ENCODE measurements at places on chromosomes 5 and 9. TPM values are rescaled to one million over a fixed set of nuclear protein-coding genes. Genes with fewer than 3 reads are reported as not detected.

GRCh38 chr5:98454904-98455303 lies 318.6 kb upstream of the RGMB start:
- DNase-seq, result peak; percentile 96

- DNase-seq, result no peak
Measured at GRCh38 chr5:97097326-97098230, 44.8 kb downstream of the LIX1 start.

- DNase-seq, result no peak
Measured at GRCh38 chr5:133314086-133314485, 262.3 kb downstream of the HSPA4 start.

The SLIT3 gene
- 7.2 TPM for total RNA-seq

- no peak for DNase-seq
Measured at GRCh38 chr5:69494452-69494851, 1.9 kb downstream of the OCLN start.

DNA sequence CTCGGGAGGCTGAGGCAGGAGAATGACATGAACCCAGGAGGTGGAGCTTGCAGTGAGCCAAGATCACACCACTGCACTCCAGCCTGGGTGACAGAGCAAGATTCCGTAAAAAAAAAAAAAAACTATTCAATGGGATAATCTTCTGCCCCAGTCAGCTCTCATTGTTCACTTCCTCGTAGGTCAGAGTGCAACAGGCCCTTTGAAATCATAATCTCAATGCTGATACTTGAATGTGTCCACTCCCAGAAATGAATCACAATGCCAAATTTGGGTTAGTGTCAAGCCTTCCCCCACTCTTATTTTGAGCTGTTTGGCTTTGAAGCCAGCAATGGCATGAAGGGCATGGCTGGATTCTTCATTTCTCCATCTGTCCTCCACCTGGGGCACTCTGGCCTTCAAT lies 610.3 kb upstream of the KLF4 start:
- DNase-seq, result no peak

The P4HA2 gene
- total RNA-seq, result 200 TPM

- DNase-seq, result no peak
Measured at GRCh38 chr9:97382099-97382718, 29.7 kb upstream of the TDRD7 start.

GRCh38 chr5:141303756-141304155 lies at the start of gene SLC25A2:
SLC25A2 (minus strand) TSS chr5:141304049; CDS start chr5:141303865, 184 bp downstream.
- no peak for DNase-seq

DNA sequence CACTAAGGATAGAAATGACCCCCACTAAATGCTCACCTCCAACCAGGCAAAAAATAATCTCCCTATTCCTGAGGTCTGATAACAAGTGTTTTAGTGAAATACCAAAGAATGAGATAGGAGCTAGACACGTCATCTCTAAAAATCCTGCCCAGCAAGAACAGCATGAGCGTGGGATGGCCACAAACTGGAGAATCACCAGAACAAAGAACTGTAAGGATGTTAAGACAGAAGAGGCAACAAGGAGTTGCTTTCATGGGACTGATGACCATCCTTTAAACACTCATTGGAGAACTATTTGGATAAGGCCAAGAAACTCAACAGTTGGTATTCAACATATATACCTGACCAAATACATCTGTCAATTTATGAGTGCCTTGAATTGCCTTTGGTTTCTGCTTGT lies 113.7 kb downstream of the RASEF start:
- DNase-seq, result no peak

The CLIC3 gene
- total RNA-seq, result 9.7 TPM

The GPR21 gene
- not detected for total RNA-seq

The ZNF462 gene
- 12.6 TPM for total RNA-seq

- DNase-seq, result no peak
Measured at GRCh38 chr5:14922456-14922855, 50.9 kb upstream of the ANKH start.

DNA sequence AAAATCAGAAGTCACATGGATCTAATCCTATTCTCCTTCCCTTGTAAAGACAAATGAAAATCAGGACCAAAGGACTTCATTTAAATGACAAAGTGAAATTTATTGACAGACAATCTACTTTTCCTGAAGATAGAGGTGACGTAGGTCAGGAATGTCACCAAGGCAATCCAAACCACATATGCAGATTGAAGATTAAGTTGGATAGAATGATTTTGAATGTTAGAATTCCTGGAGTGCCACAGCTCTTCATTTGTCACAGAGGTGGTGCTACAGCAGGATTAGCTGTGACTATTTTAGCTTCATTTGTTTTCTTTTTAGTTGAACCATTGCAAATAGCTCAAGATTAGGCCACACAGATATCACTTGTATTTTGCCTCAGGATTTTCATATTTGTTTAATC lies 736.0 kb upstream of the ARRDC3 start:
- DNase-seq, result no peak

- no peak for DNase-seq
Measured at GRCh38 chr5:141615991-141616720, 2.6 kb downstream of the DIAPH1 start.

DNA sequence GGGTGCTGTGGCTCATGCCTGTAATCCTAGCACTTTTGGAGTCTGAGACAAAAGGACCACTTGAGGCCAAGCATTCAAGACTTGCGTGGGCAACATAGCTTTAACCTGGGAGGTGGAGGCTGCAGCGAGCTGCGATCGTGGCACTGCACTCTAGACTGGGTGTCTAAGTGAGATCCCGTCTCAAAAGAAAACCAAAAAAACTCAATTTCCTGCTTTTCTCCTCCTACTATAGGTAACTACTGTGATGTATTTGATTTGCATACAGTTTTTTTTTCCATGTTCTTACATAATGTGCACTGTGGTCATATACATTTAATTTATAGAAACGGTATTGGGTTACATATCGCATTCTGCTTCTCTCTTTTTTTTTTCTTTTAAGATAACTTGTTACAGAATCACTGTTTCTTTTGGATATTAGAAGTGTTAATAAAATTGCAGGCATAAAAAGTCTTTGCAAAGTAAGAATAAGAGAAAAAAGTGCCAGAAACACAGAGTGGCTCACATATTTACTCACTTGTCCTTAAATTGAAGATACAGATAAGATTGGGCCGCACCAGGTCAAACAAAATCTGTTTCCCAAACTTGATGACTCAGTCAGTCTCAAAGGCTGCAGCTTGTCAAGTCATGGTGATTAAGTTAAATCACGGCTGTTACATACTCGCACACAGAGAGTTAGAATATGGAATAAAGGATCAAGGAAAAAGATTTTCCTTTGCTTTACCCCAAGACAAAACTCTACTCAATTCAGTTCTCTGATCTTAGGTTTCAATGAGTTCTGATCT lies 2.0 kb upstream of the PTGR1 start:
- DNase-seq, result peak; percentile 55

DNA sequence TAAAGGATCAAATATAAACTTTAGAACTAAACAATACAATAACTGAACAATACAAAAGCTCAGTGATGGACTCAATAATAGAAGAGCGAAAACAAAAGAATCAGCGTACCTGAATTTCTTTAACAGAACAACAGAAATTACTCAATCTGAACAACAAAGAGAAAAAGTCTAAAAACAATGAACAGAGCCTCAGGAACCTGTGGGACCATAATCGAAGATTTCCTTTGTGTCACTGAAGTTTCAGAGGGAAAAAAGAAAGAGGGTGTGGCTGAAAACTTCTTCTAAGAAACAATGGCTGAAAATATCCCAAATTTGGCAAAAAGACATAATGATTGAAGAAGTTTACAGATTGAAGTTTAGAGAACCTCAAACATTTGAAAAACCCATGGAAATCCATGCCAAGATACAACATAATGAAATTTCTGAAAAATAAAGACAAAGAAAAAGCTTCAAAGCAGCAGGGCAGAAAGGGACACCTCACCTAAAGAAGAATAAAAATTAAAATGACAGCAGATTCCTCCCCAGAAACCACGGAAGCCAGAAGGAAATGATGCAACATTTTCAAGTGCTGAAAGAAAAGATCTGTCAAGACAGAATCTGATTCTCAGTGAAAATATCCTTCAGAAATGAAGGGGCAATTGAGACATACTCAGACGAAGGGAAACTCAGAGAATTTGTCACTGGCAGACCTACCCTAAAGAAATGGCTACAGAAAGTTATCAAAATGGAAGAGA lies 288.8 kb downstream of the ARL15 start:
- DNase-seq, result no peak

The NDST1 gene
- 193 TPM for total RNA-seq

DNA sequence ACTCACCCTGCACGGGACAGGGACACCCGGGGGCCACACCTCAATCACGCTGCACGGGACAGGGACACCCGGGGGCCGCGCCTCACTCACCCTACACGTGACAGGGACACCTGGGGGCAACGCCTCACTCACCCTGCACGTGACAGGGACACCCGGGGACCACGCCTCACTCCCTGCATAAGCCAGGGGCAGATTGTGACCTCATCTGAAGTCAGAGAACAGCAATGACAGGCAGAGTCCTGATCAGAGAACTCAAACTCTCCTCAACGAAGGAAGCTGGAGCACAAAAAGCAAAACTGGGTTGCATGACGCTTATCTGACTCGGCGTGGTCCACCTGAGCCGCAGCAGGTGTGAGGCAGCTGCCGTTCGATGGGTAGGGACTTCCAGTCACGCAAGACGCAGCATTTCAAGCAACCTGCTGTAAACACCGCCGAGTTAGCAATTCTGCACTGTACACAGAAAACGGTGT lies 3.2 kb downstream of the TERT start:
- DNase-seq, result no peak

- DNase-seq, result no peak
Measured at GRCh38 chr5:177367323-177367848, 9.7 kb downstream of the RGS14 start.

The PHF24 gene
- total RNA-seq, result not detected

GRCh38 chr9:92790542-92791527 lies 26.2 kb upstream of the BICD2 start:
- DNase-seq, result peak; percentile 57

DNA sequence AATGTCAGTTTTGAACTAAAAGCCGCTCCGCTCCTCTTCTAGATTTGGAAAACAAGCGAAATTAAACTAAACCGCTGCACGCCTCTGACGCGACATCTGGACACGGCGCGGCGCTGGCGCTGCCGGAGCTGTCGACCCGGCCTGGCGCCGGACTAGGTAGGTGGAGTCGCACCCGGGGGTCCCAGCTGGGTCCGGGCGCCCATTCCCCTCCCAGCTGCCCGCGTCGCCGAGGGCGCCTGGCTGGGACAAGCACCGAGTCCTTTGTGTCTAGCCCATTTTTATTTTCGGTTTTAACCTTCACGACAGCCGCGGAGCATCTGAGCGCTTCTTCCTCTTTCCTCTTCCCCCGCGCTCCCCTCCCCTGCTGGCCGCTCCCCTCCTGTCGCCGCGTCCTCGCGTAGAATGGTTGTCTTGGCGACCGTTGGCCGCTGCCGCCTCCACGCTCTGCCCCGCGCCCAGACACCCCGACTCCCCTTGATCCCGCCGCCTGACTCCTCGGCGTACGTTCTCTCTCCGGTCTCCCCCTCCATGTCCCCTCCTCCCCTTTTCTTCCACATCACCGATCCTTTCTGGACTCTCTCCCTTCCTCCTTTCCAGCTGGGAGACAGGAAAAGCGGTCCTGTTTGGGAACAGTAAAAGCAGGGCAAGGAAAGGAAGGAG lies 545 bp downstream of the CDKN2B-AS1 start:
- peak; percentile 74 for DNase-seq

The ZNF658 gene
- total RNA-seq, result 1.6 TPM

The SLC36A3 gene
- total RNA-seq, result not detected

The CDC25C gene
- 9.6 TPM for total RNA-seq

The GGTA1 gene
- total RNA-seq, result not detected

GRCh38 chr9:116008278-116008677 lies 145.3 kb upstream of the PAPPA start:
- DNase-seq, result no peak

DNA sequence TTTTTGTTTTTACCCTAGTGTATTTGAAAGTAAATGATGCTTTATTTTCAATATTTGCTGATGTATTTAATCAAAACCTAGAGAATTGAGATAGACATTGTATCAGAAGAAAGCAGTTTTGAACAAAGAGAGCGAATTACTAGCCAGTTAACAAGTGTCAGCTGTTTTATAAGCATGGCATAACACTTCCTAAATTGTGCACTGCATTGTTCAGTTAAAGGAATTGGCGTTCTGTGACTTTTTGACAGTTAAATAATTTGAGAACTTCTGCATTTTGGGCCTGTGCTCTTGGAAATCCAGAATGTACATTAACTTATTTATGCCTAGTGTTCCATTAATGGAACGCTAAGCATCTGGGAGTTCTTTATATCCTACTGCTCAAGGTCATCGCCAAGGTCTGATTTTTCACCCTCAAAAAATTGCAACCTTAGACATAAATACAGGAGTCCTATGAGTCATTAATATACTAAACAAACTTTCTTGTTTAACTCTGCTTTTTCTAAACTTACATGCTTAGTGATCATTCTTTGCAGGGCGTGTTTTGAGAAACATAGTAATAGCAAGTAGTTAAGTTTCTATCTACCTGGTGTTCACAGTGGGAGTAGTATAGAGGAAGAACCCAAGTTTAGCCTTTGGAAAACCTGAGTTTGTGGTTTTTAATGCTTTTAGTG lies 31.1 kb downstream of the RASA1 start:
- DNase-seq, result no peak

DNA sequence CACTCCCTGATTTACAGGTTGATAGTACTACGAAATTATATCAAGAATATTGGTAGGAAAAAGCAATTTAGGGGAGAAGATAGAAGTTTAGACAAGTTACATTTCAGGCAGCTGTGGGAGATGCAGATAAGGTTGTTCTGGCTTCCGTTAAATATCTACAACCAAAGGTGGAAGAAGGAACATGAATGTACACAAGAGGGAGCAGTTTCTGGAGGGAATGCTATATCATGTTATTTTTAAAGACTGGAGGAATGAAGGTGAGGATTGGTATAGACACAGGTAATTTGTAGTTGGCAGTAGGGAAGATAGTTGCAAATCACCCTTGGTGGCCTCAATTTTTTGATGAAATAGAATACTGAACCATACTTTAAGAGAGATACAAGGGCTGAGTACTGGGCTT lies 187.3 kb upstream of the NMUR2 start:
- no peak for DNase-seq

GRCh38 chr5:153623751-153624450 lies 133.4 kb downstream of the GRIA1 start:
- DNase-seq, result no peak

The KCNV2 gene
- not detected for total RNA-seq

- DNase-seq, result peak; percentile 72
Measured at GRCh38 chr9:35732800-35733541, 505 bp downstream of the CREB3 start.

DNA sequence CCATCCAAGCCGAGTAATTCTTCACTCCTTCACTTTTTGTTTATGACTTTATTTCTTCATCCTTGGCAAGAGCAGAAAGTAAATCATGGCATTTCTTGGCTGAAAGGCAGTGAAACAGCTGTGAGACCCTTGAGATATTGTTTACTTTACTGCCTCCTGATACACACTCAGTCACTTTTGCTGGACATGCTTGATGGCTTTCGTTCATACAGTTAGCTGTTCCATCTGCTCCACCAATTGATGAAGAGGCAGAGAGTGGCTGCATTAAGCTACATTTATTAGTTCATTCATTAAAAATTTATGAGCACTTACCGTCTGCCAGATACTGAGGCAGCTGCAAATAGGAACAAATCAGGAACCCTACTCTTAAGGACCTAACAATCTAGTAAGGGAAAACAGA lies 184.4 kb upstream of the OR13F1 start:
- DNase-seq, result no peak

GRCh38 chr5:72667708-72668107 lies 148.8 kb upstream of the TNPO1 start:
- no peak for DNase-seq

The C5orf46 gene
- not detected for total RNA-seq
